T-helper 17 cell (primary cell): ENCODE measurements at places on chromosomes 11 and 22.

DNA sequence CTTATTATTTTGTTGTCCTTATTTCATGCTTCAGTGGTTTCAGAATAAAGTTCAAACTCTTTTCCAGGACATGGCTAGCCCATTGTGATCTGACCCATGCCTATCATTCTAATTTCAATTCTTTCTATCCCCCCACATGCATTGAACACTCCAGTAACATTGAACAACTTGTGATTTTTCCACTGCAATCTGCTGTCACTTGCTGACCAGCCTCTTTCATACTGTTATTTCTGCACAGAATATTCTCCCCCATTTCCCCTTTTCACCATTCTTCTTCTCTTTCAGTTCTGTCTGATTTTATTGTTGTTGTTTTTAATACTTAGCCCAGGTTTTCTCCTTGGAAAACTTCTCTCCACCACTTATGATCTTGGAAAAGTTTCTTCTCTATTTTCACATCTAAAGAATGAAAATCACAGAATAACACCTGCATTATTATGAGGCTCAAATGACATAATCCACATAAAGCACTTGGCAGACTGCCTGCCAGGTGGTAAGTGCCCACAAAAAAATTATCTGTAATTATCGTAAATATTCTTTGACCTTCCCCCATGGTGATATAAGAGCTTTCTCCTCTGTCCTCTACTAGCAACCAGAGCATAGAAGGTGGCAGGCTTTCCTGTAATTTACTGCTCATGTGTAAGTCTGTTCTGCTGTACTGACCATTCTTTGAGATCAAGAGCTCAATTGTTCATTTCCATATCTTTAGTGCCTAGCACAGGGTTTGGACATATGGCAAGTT, 51.9 kb upstream of the EED start:
- DNase-seq, result no peak

- peak; percentile 68 for DNase-seq
Measured at GRCh38 chr11:44621140-44621681, 55.7 kb downstream of the CD82 start.

DNA sequence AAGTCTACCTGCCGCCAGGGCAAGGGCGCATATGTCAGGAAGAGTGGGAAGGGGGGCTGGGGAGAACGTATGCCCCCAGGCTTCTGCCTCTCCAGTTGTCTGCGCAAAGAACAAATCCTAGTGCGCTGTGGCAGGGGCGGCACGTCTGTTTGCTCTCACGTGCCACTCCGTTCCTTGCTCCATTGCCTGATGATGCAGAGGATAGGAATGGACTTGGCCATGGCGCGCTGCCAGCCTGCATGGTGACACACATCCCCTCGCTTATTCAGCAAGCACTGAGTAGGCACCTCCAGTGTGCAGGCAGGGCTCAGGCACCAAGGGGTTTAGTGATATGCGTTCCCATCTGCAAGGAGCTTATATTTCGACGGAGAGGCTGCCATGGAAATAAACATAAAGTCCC, 45.4 kb upstream of the SLC22A12 start:
- no peak for DNase-seq

- DNase-seq, result no peak
Measured at GRCh38 chr11:69657456-69657910, 16.5 kb downstream of the CCND1 start.
